Naive thymus-derived CD4-positive, alpha-beta T cell (primary cell): ENCODE measurements at places on chromosomes 1 and 21. TPM values are rescaled to one million over a fixed set of nuclear protein-coding genes. Genes with fewer than 3 reads are reported as not detected.

GRCh38 chr1:9849691-9850441, 26.1 kb upstream of the CLSTN1 start:
- peak; percentile 62 for DNase-seq

- DNase-seq: no peak
Observed at GRCh38 chr1:12078575-12078937, 15.5 kb downstream of the TNFRSF8 start.

- no peak for DNase-seq
Observed at GRCh38 chr1:204136814-204137213, 15.0 kb downstream of the ETNK2 start.

- no peak for DNase-seq
Observed at GRCh38 chr1:16186655-16187235, 25.7 kb downstream of the ARHGEF19 start.

CCDC190 gene
- total RNA-seq: not detected

ICOSLG gene
- 11.7 TPM for total RNA-seq

C8B gene
- not detected for total RNA-seq

LYPD8 gene
- not detected for total RNA-seq

RGSL1 gene
- not detected for total RNA-seq

MNDA gene
- total RNA-seq: 104 TPM

SYPL2 gene
- not detected in 2 replicates for total RNA-seq
